ENCODE measurements at places on chromosomes 13 and 19. TPM values are rescaled to one million over a fixed set of nuclear protein-coding genes. Genes with fewer than 3 reads are reported as not detected.

DNA sequence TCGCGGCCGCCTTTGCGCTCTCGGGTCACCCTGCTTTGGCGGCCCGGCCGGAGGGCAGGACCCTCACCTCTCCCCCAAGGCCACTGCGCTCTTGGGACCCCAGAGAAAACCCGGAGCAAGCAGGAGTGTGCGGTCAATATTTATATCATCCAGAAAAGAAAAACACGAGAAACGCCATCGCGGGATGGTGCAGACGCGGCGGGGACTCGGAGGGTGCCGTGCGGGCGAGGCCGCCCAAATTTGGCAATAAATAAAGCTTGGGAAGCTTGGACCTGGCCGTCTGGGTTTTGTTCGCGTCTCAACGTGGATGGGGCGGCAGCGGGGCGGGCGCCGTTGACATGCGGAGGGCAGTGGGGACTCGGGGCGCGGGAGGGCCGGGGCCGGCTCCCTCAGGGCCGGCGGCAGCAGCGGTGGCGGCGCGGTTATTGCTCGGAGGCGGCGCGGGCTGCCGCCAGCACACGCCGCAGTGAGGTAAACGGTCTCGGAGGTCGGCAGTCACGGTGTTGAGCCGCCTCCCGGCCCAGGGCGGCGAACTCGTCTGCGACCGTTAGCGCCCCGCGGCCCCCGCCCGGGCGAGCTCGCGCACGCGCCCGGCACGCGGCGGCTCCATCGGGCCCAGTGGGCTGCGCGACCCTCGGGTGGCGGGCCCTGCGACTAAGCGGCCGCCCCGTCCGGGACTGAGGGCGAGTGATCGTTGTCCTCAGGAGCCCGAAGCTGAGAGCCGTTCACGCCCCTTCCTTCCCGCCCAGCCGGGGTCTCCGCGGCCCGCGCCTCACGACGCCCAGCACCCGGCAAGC, 9.4 kb downstream of the CBARP start:
- DNase-seq = no peak

DNA sequence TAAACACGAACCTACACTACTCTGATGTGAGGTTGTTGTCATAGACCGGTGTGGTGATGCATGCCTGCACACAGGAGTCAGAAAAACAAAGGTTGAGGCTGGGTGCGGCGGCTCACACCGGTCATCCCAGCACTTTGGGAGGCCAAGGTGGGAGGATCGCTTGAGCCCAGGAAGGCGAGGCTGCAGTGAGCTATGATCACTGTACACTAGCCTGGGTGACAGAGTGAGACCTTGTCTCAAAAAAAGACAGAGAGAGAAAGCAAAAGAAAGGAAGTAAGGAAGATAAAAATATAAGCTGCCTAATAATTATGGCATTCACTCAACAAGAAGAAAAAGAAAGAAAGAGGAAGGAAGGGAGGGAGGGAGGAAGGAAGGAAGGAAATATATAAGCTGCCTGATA, 9.3 kb downstream of the GP6 start:
- no peak for DNase-seq

GRCh38 chr13:47794963-47795362, 206.1 kb downstream of the SUCLA2 start:
- DNase-seq = no peak

GRCh38 chr13:111047326-111047725, 67.8 kb upstream of the ARHGEF7 start:
- DNase-seq = no peak

DNA sequence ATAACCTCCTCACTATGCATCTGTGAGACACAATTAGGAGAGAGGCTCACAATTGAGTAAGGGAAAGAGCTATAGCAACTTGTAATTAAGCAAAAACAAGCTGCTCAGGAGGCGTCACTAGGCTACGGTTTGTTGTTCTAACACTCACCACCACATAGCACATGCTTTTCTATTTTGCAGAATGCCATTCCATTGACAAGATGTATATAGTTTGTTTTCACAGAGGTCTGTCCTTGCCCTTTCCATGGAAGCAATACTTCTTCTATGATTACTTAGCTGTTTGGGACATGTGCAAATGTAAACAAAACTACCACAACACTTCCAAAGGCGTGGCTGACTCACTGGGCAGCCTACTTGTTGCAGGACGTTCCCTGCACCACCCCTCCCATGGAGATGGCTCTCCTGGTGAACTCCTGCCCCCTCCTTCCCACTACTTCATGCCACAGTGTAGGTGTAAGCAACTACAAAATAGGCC, 33.9 kb upstream of the FAM216B start:
- DNase-seq = peak; percentile 96

GRCh38 chr19:17747205-17748098, 3.8 kb upstream of the FCHO1 start:
- peak; percentile 96 for DNase-seq

GRCh38 chr19:42554046-42554575, 25.8 kb upstream of the CEACAM1 start:
- no peak for DNase-seq

DNA sequence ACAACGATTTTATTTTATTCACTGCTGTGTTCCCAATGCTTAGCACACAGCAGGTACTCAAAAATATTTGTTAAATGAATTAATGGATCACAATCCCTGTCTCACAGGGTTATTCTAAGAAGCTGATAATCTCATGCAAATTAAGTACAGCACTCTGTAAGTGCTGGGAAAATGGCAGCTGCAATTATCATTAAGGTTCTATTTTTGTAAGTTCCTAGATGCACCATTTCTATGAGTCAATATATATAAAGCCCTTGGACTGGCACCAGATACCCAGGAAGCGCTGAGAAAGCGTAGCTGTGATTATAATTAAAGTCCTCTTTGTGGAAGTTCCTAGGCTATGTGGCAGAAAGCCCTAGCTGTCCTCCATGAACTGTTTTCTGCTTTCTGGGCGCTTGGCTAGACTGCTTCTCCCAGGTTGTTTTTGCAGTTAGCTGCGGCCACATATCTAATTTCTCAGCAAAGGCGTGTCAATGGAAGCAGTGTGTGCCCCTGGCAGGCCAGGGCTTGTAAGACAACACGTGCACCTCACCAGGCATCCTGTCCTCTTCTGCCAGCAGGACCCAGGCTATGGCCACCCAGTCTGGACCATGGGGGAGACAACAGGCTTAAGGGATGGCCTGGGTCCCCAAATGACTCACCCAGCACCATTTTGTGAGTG, 5.2 kb upstream of the SRRM5 start:
- no peak for DNase-seq

The SPTBN4 gene
- 0.56 TPM for total RNA-seq
